DND-41 (cell line): ENCODE measurements at places on chromosomes 16 and 17.
A peak's percentile ranks its signal among the peaks of the same experiment; 100 is the strongest.

GRCh38 chr16:84746231-84746630, 46.4 kb downstream of the USP10 start:
- no peak for DNase-seq

DNA sequence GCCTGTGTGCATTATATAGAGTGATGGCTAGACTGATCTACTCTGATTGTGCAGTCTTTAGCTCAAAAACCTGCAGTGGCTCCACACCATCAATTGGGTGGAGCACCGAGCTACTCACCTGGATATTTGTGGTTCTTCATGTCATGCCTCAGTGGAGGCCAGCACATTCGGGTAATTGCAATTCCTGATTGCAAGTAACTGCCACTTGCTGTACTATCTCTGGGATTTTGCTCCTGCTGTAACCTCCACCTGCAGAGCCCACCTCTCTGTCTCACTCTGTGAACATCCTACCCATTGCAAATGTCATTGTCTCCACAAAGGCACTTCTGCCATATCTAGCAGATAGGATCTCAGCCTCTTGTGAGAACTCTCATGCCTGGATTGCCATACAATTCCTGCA, 1.7 kb upstream of the CCL1 start:
- DNase-seq, result peak; percentile 56

- DNase-seq, result no peak
Measured at GRCh38 chr17:76530095-76530723, 7.3 kb downstream of the CYGB start.

DNA sequence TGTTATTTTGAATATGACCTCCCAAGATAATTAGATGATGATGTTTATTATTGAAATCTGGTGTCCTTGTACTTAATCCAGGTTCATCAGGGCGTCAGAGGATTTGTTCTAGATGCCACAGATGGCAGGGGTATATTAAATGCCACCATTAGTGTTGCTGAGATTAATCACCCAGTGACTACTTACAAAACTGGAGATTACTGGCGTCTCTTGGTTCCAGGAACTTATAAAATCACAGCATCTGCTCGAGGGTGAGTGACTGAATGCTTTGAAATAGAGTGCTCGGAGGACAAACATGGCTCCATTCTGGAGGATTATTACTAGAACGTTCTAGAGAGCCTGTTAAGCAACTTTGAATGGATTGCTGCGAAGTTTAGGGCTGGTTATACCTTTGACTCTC, 33.5 kb upstream of the GOSR1 start:
- no peak for DNase-seq

- no peak for DNase-seq
Measured at GRCh38 chr16:68756239-68756915, 19.3 kb downstream of the CDH1 start.

- DNase-seq, result peak; percentile 86
Measured at GRCh38 chr17:44219616-44220212, at the start of gene UBTF. Gene UBTF (minus strand): TSS chr17:44219675. CDS start chr17:44218229, 1,446 bp downstream.

GRCh38 chr16:74575807-74576643, 30.9 kb downstream of the GLG1 start:
- DNase-seq, result no peak

GRCh38 chr17:78998311-78999055, 11.1 kb downstream of the CANT1 start:
- no peak for DNase-seq

- DNase-seq, result no peak
Measured at GRCh38 chr17:81794509-81794908, 9.4 kb upstream of the GCGR start.

- no peak for DNase-seq
Measured at GRCh38 chr16:31089199-31089598, 456 bp upstream of the PRSS53 start.

GRCh38 chr17:81097134-81097942, 62.4 kb downstream of the BAIAP2 start:
- DNase-seq, result no peak

- no peak for DNase-seq
Measured at GRCh38 chr17:9922012-9922848, 17.2 kb upstream of the RCVRN start.

DNA sequence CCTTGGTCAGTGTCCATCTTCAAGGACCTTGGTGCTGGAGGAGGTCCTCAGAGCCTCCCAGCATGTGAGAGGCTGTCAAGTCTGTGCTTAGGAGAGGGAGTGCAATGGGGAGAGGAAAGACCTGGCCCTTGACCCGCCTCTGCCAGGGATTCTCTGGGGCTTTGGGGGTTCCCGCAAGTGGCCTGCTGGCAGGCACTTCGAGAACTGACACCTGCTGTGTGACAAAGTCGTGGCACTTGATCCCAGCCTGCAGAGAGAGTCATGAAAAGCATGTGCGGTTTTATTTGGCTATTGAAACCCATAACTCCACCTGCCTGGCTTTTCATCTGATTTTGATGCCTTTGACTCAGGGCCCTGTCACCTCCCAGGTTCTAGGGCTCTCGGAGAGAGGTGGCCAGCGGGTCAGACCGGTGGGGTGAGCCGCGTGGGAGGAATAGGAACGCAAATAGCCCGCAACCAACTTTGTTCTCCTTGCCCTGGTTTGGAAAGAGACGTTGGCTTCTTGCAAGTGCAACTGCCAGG, 42.8 kb upstream of the GSE1 start:
- peak; percentile 81 for DNase-seq

DNA sequence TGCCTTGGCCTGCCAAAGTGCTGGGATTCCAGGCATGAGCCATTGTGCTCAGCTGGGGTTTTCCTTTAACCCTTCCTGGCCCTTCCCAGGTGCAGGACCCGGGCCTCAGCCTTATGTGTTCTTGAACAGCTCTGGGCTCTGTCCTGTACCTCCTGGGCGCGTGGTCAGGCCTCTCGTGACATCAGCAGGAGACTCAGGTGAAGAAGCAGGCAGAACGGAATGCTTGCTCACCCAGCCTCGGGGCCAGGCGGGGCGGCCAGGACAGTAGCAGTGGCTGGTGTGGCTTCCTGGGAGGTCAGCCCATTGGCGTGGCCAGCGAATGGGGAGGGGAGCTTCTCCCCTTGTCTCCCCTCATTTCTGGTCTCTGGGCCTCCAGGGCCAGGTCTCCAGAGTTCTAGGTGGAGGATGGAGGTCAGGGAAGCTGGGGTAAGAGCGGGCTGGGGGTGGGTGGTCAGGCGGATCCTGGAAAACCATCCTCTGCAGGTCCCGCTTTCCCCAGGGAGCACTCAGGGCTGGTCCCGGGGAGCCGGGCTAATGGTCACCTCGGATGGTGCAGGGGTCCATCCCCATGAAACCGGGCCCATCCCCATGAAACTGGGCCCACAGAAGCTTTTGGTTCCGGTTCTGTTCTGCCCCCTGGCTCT, 281.5 kb downstream of the SEC14L1 start:
- DNase-seq, result no peak

- DNase-seq, result no peak
Measured at GRCh38 chr16:11412175-11412904, 67.1 kb downstream of the RMI2 start.

GRCh38 chr16:87570938-87571867, 31.1 kb upstream of the JPH3 start:
- no peak for DNase-seq

GRCh38 chr17:15973834-15974233, 25.7 kb downstream of the ZSWIM7 start:
- no peak for DNase-seq

DNA sequence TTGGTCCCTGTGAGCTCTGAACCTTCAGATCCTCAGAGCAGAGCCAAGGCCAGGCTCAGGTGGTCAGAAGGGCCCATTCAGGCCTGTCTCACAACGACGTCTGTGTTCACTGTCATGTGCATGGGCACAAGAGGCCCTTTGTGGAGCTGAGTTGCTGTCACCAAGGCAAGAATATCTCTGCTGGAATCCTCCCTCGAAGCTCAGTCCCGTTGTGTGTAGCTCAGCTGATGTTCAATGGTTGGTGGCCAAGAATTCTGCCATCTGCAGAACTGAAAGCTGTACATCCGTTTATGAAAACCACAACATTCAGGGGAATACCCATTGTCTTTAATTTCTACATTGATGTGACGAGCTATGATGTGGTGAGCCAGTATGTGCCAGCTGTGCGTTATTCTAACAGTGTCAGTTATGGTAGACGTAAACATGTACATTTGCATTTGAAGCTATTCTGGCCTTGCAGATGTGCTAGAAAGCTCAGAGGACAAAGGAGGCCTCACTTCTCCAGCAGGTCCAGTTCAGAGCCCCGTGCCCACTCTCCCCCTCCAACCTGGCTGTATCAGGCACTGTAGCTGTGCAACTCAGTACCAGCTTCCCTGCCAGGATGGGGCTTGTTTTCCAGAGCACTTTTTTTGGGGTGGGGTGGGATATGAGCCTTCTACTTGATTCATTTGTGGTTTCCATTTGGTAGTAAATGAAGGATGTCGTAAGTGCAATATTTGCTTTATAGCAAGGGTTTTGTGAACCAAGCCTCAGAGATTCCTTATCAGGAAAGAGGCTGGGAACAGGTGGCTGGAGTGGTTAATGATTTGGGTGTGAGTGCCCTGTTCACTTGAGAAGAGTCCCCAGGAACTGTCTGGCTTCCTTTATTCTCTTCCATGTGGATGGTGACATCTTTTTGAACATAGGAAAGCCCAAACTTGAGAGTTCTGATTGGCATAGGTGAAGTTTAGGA, 56.1 kb downstream of the B9D1 start:
- DNase-seq, result peak; percentile 79
